Hematopoietic multipotent progenitor cell (in vitro differentiated cells): ENCODE measurements at places on chromosomes 3 and 15. TPM values are rescaled to one million over a fixed set of nuclear protein-coding genes. Genes with fewer than 3 reads are reported as not detected.

SLC2A2 gene
- not detected for total RNA-seq

DNA sequence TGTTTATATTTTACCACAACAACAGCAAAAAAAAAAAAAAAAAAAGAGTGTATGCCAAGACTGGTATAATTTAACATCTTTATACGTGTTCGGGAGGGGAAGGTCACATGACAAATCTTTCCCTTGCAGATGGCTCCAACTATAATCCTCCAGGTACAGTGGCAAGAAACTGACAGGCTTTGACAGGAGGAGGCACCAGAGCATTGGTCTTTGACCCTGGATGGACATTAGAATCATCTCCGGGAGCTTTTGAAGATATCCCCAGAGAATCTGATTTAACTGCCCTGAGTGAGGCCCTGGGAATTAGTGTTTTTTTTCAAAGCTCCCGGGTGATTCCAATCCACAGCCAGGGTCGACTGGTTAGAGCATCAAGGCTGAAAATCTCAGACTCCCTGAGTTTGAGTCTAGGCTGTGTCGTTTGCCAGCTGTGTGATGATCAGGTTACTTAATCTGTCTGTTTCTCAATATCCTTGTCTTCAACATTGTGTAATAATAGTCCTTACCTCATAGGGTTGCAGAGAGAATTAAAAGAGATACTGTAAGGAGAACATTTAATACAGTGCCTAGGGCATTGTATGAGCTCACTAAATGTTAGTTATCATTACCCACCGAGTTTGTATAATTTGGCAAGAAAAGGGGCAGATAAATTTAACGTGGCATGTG lies 8.9 kb upstream of the SEMA5B start:
- no peak for DNase-seq

DNA sequence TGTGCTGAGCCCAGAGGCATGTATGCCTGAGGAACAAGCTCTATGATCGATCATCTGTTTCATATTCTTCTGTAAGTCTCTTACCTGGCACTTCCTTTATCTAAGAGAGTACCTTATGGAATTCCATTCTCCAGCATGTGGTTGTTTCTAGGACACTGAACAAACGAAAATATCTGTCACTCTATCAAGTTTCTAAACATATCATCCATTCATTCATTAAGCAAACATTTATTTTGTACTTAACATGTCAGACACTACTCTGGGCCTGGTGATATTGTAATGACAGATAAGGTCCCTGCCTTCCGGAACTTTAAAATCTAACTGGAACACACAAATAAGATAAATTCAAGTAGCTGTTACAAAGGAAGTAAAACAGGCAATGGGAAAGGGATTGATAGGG lies 477.1 kb downstream of the IGSF11 start:
- DNase-seq, result no peak

GRCh38 chr15:95302206-95302605 lies 1028.3 kb upstream of the NR2F2 start:
- DNase-seq, result no peak
